ENCODE measurements at places on chromosomes 4 and X.

DNA sequence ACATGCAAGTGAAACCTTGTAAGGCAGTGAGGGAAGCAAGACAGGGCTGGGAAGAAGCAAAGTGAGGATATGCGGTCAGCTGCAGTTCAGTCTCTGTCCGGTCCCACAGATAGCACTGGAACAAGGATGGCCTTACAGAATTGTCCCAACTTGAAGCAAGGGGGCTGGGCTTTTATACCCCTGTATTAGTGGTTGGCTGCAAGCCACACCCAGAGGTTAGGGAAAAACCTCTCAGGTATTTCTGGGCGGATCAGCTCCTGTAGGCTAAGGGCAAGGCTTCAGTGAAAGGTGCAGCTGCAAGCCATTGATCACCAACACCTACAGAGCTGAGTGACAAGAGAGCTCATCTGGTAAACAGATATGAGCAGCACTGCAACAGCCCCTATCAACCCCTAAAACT lies 89.0 kb downstream of the KDR start:
- no peak for DNase-seq

DNA sequence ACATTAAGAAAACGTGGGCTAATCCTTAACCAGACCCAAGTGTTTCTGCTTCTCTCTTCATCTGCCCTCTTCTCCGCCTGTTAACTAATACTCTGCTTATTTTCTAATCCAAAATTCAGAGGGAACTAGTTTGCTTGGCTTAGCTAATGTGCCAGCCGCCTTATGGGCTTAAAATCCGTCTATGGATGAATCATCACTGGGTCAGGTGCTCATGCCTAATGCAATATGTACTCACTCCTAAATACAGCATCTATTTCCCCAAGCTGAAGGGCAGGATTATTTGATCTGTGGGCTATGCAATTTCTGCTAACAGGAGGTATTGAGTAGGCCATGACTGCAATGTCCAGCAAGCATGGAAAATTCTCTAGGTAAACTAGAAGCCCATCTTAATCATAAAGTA lies 12.4 kb downstream of the DYNLT3 start:
- DNase-seq = no peak

- no peak for DNase-seq
Measured at GRCh38 chr4:24842356-24842755, 47.0 kb downstream of the SOD3 start.

DNA sequence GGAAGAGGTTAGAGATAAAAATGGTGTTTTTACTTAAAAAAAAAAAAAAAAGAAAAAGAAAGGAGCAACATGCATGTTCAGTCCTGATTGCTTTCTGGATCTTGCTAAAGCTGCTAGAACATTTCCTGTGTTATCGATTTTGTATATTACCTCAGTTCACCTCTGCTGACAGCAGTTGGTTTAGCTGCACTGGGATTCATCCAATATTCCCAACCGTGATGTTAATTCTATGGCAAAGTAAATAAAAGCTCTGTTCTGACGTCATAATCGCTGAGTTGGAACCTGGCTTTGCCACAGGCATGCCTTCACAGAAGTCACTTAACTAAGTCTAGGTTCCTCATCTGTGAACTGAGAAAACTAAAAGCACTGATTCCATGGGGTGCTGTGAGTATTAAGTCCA lies 90.7 kb upstream of the SORBS2 start:
- DNase-seq = no peak

DNA sequence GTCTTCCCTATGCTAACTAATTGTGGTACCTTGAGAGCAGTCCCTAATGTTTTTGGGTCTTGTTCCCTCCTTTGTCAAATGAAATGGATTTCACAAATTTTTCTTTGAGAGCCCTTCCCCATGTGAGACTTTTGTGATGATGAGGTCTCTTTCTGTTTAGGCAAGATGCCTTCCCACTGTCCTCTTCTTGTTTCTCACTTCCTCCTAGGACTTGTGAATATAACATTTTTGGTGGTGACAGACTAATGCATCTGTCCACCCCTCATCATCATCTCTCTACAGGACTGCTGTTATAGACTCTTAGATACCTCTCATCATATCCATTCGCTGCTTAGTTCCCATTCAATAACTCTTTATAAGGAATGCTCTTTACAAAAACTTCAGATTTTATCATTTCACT lies 8.7 kb upstream of the ANK2 start:
- no peak for DNase-seq

GRCh38 chr4:156475322-156475721 lies 496.3 kb downstream of the PDGFC start:
- peak; percentile 7 for DNase-seq

DNA sequence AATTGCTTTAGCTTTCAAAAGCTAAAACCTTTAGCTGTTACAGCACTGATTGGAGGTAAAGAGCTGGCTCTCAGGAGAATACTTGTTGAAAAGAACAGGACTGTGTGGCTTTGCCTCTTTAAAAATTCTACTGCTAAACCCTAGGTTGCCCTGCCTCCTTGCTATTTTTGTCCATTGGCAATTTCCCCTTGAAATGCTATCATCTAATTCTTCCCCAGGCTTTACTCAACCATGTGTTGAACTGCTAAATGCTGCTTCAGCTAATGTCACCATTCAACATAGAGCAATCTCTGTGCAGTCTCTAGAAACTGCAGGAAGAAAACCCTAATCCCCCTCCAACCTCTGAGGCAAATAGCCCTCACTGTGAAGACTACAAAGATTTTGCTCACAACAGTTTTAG lies 203.7 kb upstream of the ARX start:
- DNase-seq = no peak

Data from NCI-H1694 (cell line).